ENCODE measurements at places on chromosomes 7 and 10.

DNA sequence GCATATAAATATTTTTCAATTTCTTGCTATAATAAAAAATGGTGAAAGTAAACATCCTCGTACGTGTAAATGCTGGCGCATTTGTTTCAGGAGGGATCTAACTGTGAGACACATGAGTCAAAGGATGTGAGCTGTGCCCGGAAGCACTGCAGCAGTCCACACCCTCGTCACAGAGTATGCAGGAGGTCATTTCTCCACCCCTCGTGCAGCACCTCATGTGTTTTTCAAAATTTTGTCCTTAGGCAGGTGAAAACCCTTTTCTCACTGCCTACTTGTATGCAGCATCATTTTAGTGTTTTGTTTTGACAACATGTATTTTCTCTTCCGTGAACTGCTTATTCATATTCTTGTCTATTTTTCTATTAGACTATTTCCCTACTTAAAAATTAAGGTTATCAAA, 162.7 kb downstream of the AVL9 start:
- no peak for DNase-seq

DNA sequence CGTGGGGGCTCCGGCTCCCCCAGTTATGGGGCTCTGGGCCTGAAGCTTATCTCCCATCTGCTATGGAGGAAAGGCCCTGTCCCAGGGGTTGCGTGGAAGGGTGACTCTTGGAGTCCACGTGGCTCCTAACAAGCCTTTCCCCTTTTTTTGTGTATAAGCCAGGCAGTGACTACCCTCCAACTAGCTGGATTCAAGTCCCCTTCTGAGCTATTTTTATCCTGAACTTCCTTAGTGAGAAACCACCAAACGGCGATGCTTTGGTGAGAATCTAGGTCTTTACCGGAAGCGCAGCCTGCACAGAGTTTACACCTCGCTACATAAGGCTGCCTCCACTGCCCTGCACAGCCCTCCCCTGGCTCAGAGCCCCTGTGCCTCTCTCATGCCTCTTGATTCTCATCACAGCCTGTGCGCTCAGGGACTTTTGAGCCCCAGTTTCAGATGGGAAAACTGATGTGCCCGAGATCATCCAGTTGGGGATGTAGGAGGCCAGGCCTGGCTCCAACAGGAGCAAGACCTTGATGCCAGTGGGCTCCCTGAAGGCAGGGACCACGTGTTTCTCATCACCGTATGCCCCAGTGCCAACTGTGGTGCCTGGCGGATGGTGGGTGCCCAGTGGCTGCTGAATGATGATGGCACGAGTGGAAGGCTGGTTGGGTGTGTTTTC, 102.3 kb upstream of the PPIF start:
- no peak for DNase-seq

- no peak for DNase-seq
Observed at GRCh38 chr10:91049296-91049987, 128.6 kb upstream of the ANKRD1 start.

DNA sequence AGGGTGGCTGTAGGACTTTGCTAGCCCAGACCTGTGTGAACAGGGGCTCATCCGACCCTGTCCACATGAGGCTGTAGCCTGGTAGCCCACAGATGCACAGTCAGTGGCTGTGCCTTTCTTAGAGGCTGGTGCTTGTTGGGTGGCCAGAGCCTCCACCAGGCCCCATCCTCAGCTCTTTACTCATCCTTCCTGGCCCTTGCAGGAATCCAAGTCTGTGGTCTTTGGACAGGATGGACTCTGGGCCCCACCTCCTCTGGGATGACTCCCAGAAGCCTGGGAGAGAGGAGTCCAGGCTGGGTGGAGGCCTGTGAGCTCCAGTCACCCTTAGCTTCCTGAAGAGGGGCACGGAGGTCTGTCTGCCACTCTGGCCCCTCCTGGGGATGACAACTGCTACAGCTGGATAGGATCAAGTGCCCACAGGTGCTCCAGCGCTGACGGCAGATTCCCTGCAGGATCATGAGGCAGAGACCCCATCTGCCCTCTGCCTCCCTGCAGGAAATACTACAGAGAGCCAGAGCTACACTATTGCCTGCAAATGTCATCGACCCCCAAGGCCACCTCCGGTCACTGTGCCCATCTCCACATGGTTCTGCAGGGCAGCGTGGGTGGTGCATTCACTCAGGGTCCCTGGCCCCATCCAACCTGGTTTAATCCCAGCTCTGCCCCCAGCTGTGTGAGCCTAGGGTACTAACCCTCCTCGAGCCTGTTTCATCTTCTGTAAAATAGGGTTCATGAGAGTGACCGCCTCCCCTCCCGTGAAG, 114.5 kb downstream of the PTPN20 start:
- DNase-seq: no peak

GRCh38 chr7:154864523-154864891, 138.4 kb downstream of the PAXIP1 start:
- no peak for DNase-seq

DNA sequence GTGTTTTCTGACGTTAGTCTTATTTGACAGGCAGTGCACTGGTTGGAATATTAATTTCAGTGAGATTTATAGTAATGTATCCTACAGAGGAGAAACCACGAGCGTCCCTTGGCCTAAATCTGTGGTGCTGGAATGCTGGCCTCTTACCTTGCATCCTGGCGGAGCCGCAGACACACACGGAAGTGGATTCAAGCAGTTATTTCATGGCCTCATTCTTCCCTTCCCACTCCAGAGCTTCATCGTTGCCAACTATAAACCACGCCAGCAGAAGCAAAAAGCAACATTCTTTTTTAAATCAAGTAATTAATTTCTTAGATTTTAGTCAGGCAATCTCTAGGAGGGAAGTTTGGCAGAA, 13.1 kb downstream of the WIPI2 start:
- DNase-seq: no peak

Data from NCI-H1417 treated with DMSO at 0.1 percent for 48 hours (cell line).